ENCODE measurements at places on chromosomes 7 and 10.

DNA sequence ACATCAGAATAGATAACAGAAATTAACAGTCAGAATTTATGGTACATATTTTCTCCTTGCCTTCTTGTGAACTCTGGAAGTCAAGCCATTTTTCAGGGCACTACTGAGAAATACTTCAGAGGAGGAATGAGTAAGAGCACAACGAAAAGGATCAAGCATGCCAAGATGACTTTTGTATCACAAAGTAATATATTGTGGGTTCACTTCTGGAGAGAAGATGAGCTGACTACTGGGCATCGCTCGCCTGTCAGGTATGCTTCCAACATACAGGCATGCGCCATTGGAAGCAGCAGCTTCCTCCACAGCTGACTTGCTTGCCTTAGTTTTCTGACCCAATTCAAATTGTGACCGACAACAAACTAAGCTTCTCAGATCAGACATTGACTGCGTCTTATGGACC lies 137.3 kb downstream of the VTI1A start:
- DNase-seq = no peak

- no peak for DNase-seq
Measured at GRCh38 chr10:22633106-22633505, 81.3 kb downstream of the PIP4K2A start.

DNA sequence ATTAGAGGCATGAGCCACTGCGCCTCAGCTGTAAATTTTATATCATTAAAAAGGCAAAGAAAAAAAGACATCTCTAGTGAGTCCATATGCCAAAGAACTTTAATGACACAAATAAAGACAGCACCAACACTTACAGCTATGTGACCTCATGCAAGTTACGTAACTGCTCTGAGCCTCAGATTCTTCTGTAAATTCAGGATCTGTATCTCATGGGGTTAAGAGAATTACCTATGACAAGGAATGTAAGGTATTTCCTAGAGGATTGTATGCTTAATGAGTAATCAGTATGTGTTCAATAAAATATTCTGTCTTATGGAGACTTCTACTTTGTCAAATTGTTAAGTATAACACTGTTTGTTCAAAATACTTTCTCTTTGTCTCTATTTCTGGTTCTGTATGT lies 274.0 kb upstream of the GLI3 start:
- no peak for DNase-seq

- DNase-seq = no peak
Measured at GRCh38 chr10:92969151-92969550, 91.4 kb upstream of the CYP26C1 start.

- no peak for DNase-seq
Measured at GRCh38 chr7:124635416-124635815, 130.2 kb downstream of the GPR37 start.

DNA sequence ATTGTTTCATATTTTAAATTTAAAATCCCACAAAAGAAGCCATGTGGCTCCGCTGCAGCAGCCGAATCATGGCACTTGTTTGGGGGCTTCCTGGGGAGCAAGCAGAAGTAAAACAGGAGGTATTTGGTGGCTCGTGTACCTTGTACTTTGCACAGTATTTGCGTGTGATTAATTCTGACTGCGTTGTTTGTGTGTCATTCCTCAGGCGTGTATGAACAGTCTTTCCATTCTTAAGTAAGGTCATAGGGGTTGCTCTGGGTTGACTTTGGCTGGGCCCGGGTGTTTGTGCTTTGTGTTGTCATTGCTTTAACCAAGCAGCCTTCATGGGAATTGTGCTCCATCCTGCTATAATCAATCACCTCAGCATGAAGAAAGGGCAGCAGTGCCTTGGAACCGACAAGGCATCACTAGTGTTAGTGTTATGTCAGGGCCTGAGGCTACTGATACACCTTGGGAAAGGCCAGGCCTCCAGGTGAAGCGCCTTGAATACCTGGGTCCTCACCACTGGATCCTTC lies 182.4 kb downstream of the ARHGAP21 start:
- no peak for DNase-seq

DNA sequence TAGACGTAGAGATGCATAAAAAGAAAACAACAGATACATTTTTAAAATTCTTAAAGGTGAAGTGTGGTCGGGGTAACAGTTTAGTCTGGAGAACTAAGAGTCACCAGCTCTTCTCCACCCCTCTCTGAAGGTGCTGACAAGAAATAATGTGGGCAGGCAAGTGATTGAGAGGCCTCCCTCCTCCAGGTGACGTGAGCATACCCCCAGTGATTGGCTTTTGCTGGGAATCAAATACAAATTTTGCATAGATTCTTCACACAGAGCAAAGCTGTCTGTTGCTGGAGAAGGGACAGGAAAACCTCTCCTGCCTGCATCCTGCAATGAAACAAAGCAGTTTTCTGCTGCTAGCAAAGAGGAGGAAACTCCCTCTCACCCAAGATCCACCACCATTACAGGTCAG lies 115.0 kb downstream of the DGKB start:
- no peak for DNase-seq

DNA sequence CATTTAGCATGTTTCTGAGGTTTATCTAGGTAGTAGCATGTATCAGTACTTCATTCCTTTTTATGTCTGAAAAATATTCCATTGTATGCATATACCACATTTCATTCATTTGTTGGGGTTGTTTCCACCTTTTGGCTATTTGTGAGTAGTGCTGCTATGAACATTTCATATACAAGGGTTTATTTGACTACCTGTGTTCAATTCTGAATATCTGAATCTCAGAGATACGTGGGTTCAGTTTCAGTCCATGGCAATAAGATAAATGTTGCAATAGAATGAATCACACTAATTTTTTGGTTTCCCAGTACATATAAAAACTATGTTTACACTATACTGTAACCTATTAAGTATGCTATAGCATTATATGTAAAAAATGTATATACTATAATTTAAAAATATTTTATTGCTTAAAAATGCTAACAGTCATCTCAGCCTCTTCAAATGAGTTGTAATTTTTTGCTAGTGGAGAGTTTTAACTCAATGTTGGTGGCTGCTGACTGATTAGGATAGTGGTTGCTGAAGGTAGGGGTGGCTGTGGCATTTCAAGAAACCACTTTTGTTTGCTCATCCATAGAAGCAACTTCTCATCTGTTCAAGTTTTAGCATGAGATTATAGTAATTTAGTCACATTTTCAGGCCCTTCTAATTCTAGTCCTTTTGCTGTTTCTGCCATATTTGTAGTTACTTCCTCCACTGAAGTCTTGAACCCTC lies 13.9 kb downstream of the PLEKHA1 start:
- no peak for DNase-seq

DNA sequence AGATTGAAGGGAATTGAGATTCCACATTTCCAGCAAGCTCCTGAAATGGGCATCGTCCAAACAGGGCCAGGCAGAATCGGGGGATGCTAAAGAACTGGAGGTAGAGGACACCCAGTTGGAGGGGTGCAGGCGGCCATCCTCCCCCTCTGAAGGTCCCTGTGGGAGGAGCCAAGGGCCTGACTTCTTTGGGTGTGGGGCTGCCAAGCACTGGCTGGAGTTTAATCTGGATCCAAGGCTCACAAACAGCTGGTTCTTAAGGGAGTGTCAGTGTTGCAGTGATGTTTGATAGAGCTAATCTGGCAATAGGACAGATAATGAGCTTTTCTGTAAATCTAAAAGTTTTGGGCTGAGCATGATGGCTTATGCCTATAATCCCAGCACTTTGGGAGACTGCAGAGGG lies 20.8 kb downstream of the TSPAN14 start:
- no peak for DNase-seq

DNA sequence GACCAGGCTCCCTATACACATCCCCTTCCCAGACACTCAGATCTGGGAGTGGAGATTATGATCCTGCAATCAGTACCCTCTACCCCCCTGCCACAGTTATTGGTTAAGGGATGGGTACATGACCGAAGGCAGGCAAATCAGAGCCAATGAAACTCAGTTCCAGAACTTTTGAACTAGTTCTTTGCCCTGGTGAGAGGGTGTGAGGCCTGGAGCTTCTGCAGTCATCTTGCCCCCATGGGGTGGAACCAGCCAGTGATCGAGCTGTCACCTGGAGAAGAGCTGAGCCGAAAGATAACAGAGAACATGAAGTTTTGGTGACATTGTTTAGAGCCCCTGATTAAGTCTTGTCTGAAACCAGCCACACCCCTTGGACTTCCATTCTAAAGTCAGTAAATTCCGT lies 88.2 kb upstream of the DUSP5 start:
- DNase-seq = no peak

DNA sequence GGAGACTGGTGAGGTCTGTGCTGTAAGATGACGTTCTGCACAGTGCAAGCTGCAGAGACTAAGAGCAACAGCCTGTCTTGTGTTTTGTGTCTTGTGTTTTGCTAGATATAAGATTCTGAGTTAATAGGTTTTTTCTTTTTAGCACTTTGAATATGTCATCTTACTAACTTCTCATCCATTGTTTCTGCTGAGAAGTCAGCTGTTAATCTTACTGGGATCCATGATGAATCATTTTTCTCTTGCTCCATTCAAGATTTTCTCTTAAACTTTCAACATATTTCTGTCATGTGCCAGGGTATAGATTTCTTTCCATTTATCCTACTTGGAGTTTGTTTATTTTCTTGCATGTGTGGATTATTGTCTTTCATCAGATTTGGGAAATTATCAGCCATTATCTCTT lies 290.3 kb downstream of the CELF2 start:
- no peak for DNase-seq

DNA sequence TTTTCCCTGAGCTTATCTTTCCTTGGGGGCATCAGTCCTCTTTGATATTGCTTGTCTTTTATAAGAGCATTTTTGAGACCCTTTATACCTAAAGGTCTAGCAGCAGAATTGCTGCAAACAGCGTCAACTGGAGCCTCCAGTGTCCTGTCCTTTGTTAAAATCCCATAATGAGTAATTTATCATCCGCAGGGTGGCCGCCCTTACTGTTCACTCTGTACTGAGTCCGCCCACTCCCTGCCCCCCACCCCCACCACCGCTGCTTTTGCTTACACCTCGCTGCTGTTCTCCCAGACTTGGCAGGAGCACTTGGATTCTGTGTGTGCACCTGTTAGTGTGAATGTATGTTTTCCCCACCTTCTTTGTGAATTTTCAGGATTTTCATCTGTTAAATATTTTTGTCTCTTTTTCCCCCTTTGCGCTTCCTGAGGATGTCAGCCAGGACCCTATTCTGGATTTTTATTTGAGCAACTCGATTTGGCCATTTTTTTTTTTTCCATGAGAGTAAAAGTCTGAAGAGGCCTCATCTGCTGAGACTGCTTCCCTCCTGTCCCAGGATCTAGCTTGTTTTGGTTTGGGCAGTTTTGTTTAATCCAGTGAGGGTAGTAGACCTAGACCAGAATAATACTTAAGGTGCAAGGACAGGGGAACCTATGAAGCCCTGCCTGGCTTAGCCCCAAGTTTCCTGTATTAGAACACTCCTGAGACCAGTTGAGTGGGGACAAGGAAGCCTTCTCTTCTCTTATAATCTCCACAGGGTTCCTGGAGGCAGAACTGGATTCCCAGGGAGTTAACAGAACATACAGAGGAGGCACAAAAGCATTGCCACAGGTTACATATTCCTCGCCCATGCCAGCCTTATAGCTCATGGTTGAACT lies 8.2 kb downstream of the AGFG2 start:
- DNase-seq = no peak

- DNase-seq = no peak
Measured at GRCh38 chr10:110446277-110446676, 51.4 kb upstream of the DUSP5 start.

DNA sequence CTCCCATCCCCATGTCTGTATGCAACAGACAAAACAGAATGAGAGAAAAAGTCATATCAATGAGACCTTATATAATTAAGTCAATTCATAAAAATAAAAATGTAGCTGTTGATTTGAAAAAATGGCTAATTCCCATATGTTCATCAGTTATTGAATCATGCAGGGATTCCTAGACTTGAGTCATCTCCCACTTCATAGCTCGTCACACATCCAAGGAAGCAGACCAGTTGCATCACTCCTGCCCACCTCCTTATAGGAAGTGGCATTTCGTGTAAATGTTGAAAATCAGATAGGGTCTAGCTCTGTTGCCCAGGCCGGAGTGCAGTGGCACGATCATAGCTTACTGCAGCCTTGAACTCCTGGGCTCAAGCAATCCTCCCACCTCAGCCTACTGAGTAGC lies 56.1 kb upstream of the SH2B2 start:
- DNase-seq = no peak

DNA sequence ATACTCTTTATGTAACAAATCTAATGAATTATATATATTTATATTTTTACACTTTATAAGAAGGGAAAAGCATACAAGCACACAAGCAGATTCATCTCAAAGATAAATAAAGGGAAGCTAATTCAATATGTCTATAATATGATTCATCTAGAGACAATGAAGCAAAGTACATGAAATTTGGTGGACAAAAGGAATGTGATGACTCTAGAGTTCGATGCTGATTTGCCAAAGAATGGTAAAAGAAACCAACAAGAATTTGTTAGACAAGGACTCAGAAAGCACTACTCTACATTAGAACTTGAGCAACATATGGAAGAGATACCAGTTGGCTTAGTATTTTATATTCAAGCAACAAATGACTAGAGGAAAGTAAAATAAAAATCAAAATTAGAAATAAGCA lies 536.5 kb upstream of the TEX47 start:
- no peak for DNase-seq

- no peak for DNase-seq
Measured at GRCh38 chr10:124547647-124548168, 86.1 kb downstream of the LHPP start.

DNA sequence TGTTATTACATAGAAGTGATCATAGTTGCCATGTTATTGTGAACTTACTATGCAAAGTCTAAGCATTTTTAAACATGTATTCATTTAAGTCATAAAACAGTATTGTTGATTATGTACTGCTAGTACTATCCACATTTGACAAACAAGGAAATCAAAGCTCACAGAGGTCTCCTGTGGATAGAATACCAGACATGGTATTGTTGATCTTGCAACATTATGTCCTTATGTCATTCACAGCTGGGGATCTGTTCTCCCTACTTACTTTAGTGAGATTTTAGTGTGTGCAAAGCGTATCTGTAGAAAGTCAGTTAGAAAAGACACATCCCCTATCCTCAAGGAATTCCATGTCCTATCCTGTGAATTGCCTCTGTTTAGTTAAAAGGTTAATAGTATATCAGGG lies 106.1 kb downstream of the SND1 start:
- DNase-seq = no peak

GRCh38 chr7:20083781-20084180 lies 133.4 kb downstream of the MACC1 start:
- no peak for DNase-seq

GRCh38 chr7:75950111-75950681 lies 35.2 kb downstream of the POR start:
- no peak for DNase-seq

- no peak for DNase-seq
Measured at GRCh38 chr7:27842094-27842692, 102.2 kb downstream of the TAX1BP1 start.

GRCh38 chr7:139987691-139988516 lies 74.8 kb downstream of the PARP12 start:
- no peak for DNase-seq

- DNase-seq = no peak
Measured at GRCh38 chr10:71344154-71344925, 25.3 kb downstream of the SLC29A3 start.

- DNase-seq = no peak
Measured at GRCh38 chr10:10302689-10303088, 715.0 kb upstream of the CELF2 start.

- peak; percentile 78 for DNase-seq
Measured at GRCh38 chr7:1668396-1669063, 1.5 kb upstream of the ELFN1 start.
